ENCODE measurements at places on chromosomes 2 and 18.

GRCh38 chr2:64950226-64951160 lies 38.7 kb upstream of the SLC1A4 start:
- no peak for DNase-seq

GRCh38 chr2:89850881-89851582 lies 1159.6 kb downstream of the RPIA start:
- DNase-seq, result no peak

DNA sequence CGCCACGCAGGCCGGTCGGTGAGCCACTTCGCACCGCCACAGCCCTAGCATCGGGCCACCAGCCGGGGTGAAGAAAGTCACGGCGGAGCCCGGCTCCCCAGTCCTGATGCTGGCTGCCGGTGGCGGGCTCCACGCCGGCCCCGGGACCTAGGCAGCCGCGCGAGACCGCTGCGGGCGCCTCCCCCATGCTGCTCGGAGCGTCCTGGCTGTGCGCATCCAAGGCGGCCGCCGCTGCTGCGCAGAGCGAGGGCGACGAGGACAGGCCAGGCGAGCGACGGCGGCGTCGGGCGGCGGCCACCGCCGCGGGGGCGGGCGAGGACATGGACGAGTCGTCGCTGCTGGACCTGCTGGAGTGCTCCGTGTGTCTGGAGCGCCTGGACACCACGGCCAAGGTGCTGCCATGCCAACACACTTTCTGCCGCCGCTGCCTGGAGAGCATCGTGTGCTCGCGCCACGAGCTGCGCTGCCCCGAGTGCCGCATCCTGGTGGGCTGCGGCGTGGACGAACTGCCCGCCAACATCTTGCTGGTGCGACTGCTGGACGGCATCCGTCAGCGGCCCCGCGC lies 433 bp downstream of the SH3RF3 start:
- no peak for DNase-seq

DNA sequence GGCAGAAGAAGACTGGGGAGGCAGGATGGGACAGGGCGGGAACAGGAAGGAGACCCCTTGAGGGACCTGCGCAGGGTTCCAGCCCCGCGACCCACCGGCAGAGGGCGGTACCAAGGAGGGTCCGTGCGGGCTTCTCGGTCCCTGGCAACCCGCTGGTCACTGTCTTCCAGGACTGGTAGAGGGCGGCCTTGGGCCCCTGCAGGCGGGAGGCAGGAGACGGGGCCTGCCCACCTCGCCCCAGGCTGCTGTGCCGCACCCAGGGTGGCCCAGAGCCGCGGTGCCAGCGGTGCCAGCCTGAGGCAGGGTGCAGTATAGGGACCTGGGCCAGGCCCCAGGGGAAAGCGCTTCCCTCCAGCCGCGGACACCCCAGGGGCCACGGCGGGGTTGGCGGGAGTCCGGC lies 34.5 kb downstream of the NEURL3 start:
- no peak for DNase-seq

- DNase-seq, result no peak
These were observed 325.1 kb upstream of the TANK start for GRCh38 chr2:160835166-160835565.

GRCh38 chr2:220096406-220096805 lies 469.0 kb downstream of the SLC4A3 start:
- DNase-seq, result no peak

- DNase-seq, result no peak
These were observed 83.2 kb downstream of the DDX1 start for GRCh38 chr2:15674637-15675455.

GRCh38 chr18:44881461-44882162 lies 200.9 kb downstream of the SETBP1 start:
- DNase-seq, result no peak
